ENCODE measurements at places on chromosomes 11 and 22.

GRCh38 chr11:65782816-65783228, 2.0 kb upstream of the AP5B1 start:
- DNase-seq, result no peak

GRCh38 chr22:20296598-20296997, 23.3 kb downstream of the DGCR6L start:
- no peak for DNase-seq

DNA sequence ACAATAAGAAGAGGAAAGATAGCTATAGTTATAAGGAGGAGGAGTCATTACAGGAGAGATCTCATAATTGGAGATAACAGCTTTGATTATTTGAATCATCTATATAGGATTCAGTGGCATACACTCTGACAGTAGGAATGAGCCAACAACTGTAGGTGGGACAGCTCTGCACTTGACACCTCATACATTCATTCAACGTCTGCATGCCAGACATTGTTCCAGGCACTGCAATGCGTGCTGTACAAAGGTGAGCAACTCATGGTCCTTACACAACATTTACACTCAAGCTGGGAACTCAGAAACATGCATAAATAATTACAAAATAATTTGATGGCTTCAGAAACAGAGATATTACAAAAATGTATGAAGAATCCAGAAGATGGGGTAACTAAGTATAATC, 154.3 kb downstream of the MSANTD4 start:
- DNase-seq, result no peak

DNA sequence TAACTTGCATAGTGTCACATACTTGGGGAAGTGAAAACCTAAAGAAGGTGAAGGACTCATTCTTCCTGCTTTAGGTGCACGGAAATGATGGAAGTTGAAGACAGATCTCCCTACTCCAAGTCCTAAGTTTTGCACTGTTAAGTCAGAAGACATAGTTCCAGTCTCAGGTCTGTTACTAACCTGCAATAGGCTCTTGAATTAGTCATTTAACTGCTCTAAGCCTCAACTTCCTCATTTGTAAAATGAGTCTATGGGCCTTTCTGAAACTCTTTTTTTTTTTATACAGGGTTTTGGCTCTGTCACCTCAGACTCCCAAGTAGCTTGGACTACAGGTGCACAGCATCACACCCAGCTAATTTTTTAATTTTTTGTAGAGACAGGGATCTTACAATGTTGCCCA, 30.8 kb upstream of the POU2AF1 start:
- peak; percentile 67 for DNase-seq

GRCh38 chr11:64673279-64673678, 49.7 kb downstream of the NRXN2 start:
- no peak for DNase-seq

GRCh38 chr11:11756718-11757117, 85.1 kb upstream of the USP47 start:
- DNase-seq, result no peak
